T-helper 2 cell treated with Interferon-gamma antibody and Interleukin-4, amounts not matched to agents 5 μg/mL and 100 μg/mL, for 36 hours (primary cell): ENCODE measurements at places on chromosomes 2 and 18.

DNA sequence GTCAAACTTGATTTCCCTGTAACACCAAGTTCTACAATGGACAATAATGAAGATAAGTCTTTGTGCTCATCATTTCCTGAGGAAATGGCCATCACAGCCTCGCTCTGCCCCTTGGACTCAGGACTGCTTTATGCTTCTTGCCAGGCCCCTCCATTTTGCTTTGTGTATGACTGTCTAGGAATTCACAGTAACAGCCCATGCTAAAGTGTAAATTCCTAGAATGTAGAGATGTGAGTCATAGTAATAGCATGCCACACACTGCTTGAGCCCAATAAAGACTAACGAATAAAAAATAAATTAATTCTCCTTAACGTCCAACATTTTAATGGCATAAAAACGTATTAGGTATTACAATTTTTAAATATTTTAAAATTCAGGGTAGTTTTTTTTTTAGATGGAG is 226.5 kb downstream of the PID1 start:
- DNase-seq = no peak

GRCh38 chr2:193793914-193794313 is 1599.2 kb upstream of the TMEFF2 start:
- no peak for DNase-seq

GRCh38 chr2:232295971-232296370 is 82.6 kb upstream of the ALPP start:
- DNase-seq = no peak

GRCh38 chr2:70906439-70907005 is 29.2 kb upstream of the ATP6V1B1 start:
- no peak for DNase-seq

- DNase-seq = no peak
Measured at GRCh38 chr2:68418419-68418818, 48.7 kb downstream of the FBXO48 start.

GRCh38 chr2:156445296-156446220 is 9.4 kb downstream of the GPD2 start:
- DNase-seq = no peak

DNA sequence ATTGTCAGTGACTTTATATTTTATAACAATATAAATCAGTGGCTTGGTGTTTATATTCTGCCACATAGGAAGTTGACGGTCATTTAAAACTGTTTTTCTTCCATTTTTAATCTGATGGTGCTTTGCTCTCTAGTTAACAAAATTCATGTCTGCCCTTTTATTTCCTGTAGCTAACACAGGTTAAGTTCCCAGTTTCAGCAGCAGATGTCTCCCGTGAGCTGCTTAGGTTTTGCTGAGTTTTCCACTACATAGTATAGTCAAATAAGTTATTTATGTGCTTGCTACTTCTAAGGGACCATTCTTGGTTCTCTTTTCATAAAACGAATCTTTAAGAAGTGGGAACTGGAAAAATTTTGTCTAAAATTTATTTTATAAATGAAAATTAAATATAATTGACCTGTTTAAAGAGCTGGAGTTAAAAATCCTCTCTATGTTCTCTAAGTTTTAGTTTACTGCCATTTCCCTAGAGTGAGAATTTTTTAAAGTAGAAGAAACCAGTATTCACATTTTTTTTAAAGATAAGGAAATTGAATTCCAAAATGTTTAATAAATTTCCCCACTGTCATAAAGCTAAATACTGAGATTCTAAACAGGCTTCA is 20.6 kb downstream of the HTR2B start:
- DNase-seq = peak; percentile 38

DNA sequence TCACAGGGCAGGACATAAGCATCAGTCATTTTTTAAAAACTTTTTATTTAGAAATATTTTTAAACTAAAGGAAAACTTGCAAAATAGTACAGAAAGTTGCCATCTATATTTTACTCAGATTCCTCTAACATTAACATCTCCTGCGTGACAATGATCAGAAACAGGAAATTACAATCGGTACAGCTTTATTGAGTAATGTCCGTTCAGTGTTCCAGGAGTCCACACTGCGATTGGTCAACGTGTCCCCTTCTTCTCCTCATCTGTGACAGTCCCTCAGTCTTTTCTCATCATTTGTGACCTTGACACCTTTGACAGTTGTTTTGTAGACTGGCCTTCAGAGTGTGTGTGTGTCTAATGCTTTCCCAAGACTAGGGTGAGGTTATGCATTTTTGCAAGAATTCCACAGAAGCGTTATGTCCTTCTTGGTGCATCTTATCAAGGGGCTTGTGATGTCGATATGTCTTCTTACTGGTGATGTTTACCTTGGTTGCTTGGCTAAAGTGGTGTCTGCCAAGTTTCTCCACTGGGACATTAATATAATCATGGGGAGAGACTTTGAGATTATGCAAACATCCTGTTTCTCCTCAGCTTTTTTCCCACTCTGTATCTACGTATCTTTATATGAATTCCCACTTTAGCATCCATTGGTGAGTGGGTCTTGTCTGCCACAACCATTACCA is 21.4 kb upstream of the TMEM177 start:
- no peak for DNase-seq

DNA sequence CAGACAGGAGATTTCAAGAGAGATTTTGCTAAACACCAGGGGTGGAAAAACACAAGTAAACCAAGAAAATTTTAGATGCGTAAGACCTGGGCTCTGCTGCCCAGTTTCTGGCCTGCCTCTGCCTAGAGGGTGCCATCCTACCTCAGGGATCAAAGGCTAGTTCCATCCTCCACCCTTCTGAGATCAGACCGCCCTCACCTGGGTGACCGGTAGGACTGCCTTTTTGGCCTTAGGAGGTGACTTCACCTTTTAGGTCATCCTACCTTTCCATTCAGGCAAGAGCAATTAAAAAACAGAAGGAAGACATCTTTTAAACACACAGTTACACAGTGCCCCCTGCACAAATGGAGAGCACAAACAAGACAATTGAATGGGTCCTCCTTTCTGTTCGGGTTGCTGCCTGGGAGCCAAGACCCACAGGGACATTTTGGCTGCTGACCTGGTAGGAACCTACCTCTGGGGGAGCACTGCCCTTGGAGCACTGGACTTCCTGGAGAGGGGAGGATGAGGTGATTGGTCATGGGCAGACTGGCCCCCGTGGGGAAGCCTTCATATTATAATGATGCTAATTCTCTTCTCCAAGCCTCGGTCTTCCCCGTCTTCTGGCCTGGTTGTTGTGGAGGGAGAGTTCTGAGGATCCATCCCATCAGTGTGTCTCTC is 3.1 kb downstream of the PSD4 start:
- no peak for DNase-seq

DNA sequence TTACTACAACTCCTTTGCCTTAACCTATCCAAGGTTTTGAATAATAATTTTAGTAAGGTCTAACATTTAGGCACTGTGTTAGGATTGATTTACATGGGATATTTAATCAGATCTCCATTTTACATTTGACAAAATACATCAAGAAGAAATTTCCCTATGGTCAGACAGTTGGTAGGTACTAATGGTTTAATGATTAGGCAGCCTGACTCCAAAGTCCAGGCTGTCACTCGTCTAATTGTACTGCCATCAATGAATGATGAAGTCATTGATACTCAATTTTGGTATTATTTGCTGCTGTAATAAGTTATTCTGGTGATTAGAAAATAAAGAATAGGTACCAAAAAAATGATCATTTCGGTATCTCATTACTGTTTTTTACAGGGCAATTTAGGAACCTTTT is 14.1 kb downstream of the BBS5 start:
- no peak for DNase-seq

DNA sequence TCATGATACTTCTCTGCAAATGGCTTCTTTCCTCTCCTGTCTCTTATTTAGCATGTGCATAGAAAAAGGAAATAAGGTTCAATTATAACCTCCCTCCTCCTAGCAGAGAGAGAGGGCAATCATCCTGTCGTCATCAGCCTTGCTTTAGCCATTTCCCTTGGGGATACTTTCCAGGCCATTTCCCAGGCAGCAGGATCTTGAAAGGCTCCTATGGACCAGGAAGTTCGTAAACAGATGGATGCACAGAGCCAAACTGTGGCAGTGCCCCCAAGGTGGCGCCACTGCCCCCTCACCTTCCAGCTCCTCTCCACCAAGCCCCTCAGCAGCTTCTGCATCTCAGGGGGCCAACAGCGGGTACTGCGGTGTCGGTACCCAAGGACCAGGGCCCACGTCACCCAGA is 157.4 kb downstream of the DTNA start:
- no peak for DNase-seq

GRCh38 chr18:12296087-12296403 is 12.0 kb upstream of the TUBB6 start:
- DNase-seq = no peak

DNA sequence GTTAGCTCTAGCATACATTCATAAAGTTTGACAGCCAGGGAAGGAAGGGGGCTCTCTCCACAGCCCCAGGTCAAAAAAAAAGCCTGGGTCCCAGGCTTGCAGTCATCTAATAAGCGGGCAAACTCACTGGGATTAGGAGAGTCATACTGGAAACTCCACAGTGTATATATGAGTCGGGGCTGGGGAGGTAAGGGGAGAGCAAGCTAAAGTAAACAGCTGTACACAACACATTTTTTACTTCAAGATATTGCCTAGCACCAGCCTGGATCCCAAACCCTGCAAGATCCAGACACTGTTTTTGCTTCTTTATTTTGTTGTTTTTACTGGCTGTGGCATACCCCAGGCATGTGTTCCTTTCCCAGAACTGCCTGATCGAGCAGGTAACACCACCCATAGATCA is 291.3 kb upstream of the TANK start:
- no peak for DNase-seq

- no peak for DNase-seq
Measured at GRCh38 chr2:204495381-204495780, 49.9 kb upstream of the PARD3B start.

GRCh38 chr2:55729136-55729685 is 35.6 kb upstream of the PNPT1 start:
- no peak for DNase-seq

GRCh38 chr2:128388499-128388941 is 69.9 kb upstream of the HS6ST1 start:
- no peak for DNase-seq

DNA sequence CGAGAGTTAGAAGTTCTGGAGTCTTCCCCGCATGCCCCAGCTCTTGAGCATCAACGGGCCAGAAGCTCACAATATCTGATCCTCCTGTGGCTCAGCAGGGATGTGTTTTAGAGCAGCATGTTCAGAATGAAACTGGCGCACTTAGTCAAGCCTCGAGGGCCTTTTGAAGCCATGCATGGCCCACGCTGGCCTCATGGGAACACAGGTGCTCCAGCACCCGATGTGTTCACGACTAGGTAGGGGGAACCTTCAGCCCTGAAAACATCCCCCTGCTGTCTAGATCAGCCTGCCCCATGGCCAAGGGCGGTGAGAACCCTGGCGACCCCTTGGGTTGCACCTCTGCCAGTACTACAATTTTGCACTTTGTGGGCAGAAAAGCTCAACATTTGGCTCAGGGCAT is 32.8 kb downstream of the MSH6 start:
- DNase-seq = no peak

DNA sequence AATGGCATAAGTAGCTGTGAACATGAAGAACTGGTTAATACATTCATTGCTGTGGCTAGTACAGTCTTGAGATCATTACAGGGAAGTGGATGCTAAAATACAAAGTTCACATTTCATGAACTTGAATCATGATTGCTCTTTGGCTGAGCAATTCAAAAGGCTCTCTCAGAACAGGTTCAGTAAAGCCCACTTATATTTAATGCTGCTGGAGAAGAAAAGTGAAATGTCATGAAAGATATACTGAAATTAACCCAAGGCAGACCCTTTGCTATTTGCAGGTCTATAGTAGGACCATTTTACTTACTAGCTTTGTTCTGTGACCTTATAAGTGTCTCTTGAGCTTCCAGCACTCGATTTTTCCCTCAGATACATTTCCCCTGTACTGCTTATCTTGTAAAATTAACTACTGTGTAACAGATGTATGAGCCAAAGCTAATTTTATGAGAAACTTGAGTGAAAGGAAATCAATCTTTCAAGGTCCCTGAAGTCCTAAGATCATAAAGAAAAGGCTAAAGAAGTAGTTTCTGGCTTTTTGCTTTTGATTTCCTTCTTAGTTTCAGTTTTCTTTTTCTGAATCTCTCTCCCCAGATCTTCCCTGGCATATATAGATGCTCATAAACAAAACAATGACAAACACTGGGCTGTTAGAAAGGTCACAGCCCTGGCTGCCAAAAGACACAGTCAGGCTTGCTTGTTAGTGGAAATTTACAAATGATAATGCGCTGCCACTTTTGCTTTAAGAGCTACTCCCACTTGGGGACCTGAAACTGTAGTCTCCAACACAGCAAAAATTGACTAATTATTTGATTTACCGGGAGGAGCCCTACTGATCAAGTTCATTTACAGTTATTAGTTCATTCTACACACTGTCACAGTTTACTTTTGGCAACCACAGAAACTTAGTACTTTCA is 132.7 kb upstream of the XPO1 start:
- peak; percentile 35 for DNase-seq

DNA sequence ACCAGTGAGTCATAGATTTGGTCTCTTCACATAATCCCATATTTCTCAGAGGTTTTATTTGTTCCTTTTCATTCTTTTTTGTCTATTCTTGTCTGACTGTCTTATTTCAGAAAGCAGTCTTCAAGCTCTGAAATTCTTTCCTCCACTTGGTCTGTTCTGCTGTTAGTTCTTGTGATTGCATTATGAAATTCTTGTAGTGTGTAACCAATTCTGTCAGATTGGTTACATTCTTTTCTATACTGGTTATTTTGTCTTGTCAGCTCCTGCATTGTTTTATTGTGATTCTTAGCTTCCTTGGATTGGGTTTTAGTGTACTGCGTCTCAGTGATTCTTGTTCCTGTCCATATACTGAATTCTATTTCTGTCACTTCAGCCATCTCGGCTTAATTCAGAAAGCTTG is 18.6 kb downstream of the EHBP1 start:
- DNase-seq = no peak

DNA sequence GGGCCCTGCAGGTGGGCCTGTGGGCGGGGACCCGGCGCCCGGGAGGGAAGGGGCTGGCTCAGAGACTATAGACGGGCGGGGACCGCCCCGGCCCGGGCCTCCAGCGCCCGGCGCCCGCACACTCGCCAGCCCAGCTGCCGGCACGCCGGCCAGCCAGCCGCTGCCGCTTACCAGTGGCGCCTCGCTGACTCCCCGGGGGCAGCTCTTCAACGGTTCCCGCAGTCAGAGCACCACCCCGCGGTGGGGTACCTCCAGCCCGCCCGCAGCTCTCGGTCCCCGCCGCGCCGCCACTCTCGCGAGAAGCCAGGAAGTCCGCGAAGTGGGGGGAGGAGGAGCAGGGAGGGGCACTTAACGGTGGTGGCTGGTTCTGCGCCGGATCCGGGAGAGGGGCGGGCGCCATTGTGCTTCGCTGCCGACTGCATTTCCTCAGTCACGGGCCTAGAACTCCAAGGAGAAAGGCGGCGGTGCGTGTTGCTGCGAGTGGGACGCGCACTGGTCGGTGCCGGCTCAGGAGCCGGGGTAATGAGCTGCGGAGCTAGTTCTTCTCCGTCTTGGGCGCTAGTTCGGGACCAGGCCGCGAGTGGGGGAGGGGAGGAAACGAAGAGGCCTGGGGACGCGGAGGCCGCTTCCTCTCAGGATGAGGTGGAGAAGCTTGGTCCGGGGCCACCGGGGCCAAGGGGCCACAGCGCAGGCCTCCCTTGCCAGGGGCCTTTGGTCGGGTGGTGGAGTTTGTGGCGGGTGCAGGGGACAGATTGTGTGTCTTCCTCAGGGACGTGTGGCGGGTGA is at the start of gene MARCHF7:
Gene MARCHF7, plus strand, starts transcription at position 364 of the 786 bp plus-strand sequence. CDS start 16,517 bp downstream, outside the sequence.
- peak; percentile 96 for DNase-seq

- DNase-seq = no peak
Measured at GRCh38 chr2:24404491-24404921, 44.2 kb upstream of the ITSN2 start.
